ENCODE measurements at places on chromosomes 4 and X. TPM values are rescaled to one million over a fixed set of nuclear protein-coding genes. Genes with fewer than 3 reads are reported as not detected.

Gene SMARCA1
- total RNA-seq = 28.3 TPM

Gene PPARGC1A
- under 0.01 TPM for total RNA-seq

Gene CTAG1A
- total RNA-seq = not detected

Gene ADGRG4
- under 0.01 TPM for total RNA-seq

Gene MGAT4D
- total RNA-seq = not detected

Gene PASD1
- total RNA-seq = not detected

Gene CDX4
- total RNA-seq = not detected

Gene MAGEA11
- not detected for total RNA-seq

Gene PPEF2
- total RNA-seq = not detected

Gene MEPE
- not detected for total RNA-seq

Gene CFAP99
- total RNA-seq = 0.19 TPM

Gene ADGRL3
- total RNA-seq = not detected

Gene GUF1
- total RNA-seq = 14.4 TPM

Gene FDCSP
- not detected for total RNA-seq

Gene PIN4
- total RNA-seq = 10.5 TPM

Gene CENPVL1
- not detected for total RNA-seq

Gene F11
- not detected for total RNA-seq

Gene NOX1
- not detected for total RNA-seq

Gene KCND1
- total RNA-seq = 0.19 TPM

Gene TRPC5OS
- not detected for total RNA-seq

Gene SRPX2
- total RNA-seq = 39.4 TPM

Gene STATH
- not detected for total RNA-seq

Gene CHM
- total RNA-seq = 24.9 TPM

Gene PDS5A
- total RNA-seq = 89.2 TPM

Gene GPC4
- 0.10 TPM for total RNA-seq

Gene AMOT
- total RNA-seq = 0.96 TPM

Gene QRFPR
- not detected for total RNA-seq

Gene SPANXN3
- total RNA-seq = not detected

Gene MAGEA2
- total RNA-seq = not detected

Gene JCHAIN
- total RNA-seq = not detected

Gene AR
- 14.9 TPM for total RNA-seq

Gene DDX3X
- 231 TPM for total RNA-seq

Gene POLN
- 2.0 TPM for total RNA-seq

Gene SMPX
- not detected for total RNA-seq

Gene CPE
- total RNA-seq = 4.6 TPM

Gene ZNF630
- total RNA-seq = 1.3 TPM

Gene F8A3
- 3.9 TPM for total RNA-seq

Gene CT45A3
- not detected for total RNA-seq

Gene TMEM156
- 3.3 TPM for total RNA-seq

Gene CXXC4
- total RNA-seq = under 0.01 TPM

Gene ZIC3
- total RNA-seq = not detected

Gene FRMD7
- not detected for total RNA-seq

Gene EPHA5
- under 0.01 TPM for total RNA-seq

Gene INTS6L
- total RNA-seq = 3.9 TPM

Gene RPL36A
- 106 TPM for total RNA-seq

Gene DDX53
- total RNA-seq = not detected

Gene LPAR4
- total RNA-seq = not detected

Gene NHSL2
- 54.9 TPM for total RNA-seq

Gene GPR119
- not detected for total RNA-seq

Gene MAGED4
- total RNA-seq = 7.0 TPM

Gene SOWAHD
- total RNA-seq = not detected

Gene MAGIX
- total RNA-seq = 0.65 TPM

Gene NLRP2B
- under 0.01 TPM for total RNA-seq
